Brain pericyte (primary cell): ENCODE measurements at places on chromosomes 4 and X.
A peak's percentile ranks its signal among the peaks of the same experiment; 100 is the strongest.

DNA sequence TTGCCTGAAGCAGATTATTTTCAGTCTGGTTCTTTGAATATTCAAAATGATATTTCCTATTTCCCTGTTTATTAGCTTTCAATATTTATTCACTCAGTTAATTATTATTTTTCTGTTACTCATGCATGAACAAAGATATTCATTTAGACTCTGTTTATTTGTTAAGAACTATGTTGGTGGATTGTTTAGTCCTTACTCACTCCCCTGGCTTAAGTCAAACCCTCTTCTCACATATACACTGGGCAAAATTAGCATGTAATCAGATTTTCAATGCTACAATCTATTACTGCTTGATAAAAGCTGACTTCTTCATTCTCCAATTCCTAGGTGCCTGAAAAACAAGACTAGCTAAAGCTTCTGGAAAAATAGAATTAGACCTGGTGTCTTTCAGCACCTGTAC lies 335.8 kb downstream of the FAT4 start:
- no peak for DNase-seq

- DNase-seq, result no peak
Observed at GRCh38 chr4:40212674-40213527, 16.1 kb downstream of the RHOH start.

- DNase-seq, result no peak
Observed at GRCh38 chr4:34486461-34487363, 1757.6 kb downstream of the ARAP2 start.

- DNase-seq, result no peak
Observed at GRCh38 chr4:147381749-147382148, 99.1 kb upstream of the EDNRA start.

- no peak for DNase-seq
Observed at GRCh38 chr4:88728146-88728545, 30.5 kb upstream of the NAP1L5 start.

GRCh38 chr4:173524218-173525117 lies 5.6 kb downstream of the HAND2 start:
- DNase-seq, result no peak

DNA sequence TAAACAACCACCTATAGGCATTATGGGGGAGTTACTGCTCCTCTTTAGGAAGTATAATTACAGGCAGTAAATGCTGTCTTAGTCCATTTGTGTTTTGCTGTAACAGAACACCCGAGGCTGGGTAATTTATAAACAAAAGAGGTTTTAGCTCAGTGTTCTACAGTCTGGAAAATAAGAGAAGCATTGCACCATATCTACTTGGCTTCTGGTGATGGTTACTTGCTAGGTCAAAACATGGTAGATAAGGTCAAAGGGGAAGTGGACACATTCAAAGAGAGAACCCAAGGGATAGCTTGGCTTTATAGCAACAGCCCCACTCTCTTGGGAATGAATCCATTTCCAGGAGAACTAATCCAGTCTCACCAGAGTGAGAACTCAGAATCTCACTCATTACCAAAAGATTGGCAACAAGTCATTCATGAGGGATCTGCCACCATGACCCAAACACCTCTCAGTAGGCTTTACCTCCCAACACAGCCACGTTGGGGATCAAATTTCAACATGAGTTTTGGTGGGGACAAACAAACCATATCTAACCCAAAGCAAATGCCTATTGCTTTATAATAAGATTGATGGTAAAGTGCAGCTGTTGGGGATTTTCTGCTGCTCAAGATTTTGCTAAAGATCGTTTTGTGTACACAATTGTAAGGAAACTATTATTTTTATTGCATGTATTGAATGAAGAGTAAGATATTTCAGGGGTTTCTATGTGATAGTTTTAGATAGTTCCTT lies 32.6 kb downstream of the STAG2 start:
- no peak for DNase-seq

DNA sequence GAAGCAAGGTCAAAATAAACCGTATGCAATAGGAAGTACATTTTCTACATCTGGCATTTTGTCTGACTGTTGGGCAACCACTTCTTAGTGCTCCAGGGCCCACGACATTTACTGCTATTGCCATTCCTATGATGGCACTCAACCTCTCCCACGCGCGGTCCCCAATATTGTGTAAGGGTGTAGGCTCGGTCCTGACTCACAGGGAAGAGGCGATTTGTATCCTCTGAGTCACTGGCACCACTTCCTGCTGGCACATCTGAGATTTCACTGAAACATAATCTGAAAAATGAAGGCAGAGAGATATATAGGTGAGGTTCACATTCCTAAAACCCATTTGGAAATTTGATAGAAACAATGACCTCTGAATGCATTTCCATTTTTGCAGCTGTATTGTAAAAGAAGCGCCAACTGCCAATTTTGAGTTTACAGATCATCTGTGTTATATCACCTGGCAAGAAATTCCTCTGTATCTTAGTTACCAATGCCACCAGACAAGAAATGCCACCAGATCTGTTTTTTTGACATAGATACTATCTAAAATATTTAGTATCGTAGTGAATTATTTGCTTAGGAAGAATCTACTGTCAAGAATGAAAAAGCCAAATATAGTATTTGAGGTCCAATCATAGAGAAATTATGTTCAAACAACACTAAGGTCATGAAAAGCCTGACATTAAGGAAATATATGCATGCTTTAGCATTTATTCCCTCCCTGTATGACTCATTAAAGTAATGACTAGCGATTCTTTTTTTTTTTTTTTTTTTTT lies 9.8 kb downstream of the EREG start:
- DNase-seq, result no peak

DNA sequence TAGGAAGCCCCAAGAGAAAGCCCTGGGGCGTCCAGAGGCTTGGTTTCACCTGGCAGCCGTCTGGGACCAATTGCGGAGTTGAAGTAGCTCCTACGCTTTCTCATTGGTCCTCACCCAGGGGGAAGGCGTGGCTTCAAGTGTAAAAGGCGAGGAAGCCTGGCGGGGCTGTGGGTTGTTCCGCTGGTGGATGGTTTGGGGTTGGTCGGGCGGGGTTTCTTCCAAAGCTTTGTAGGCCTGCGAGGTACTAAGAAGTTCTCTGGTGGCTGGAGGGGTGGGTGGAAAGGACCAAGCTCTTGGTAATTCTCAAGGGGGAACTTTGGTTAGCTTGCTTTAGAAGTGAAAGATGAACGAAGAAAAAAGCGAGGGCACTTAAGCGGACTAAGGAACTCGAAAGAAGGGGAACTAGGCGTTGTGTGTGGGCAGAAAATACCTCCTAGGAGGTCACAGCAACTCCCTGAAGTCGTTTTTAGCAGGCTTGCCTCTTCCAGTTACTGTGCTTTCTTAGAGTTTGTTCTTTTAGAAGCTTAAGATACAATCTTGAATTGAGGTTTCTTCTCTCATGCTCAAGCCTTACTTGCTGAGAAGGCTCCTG lies 36.6 kb downstream of the CCNG2 start:
- DNase-seq, result no peak

DNA sequence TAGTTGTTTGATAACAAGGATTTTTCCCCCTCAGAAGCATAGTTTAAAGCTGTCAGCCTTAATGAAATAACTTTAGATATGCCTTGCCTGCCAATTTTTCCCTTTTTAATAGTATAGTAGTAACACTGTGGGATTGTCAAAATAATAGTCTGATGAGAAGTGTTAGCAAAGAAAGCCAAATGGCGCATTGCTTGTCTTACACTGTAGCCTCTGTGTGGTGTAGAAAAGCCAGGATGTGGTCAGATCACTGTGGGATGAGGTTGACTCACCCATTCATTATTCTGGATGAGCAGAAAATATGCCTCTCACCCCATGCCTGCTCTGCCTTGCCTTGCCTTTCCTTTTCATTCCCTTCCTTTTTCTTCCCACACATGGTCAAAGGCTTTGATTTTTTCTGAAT lies 257.8 kb upstream of the NRK start:
- DNase-seq, result peak; percentile 20

DNA sequence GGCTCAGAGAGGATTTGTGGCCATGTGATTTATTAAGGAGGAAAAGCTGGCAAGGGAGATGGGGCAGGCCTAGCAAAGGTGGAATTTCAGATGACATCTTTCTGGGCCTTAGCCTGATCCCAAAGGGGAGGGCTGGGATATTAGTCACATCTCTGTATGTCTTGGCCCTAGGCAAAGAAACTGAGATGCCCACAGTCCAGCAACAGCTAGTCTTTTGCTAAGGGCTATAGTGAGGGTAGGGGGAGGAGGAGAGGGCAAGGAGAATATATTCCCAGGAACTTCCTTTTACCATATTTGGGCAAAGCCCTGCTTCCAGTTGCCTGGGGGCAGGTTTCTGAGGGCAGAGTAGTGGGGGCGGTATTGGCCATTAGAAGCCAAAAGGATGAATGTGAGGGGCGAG lies 209.8 kb upstream of the NR3C2 start:
- no peak for DNase-seq

- DNase-seq, result no peak
Observed at GRCh38 chr4:88286897-88287296, 2.5 kb upstream of the PPM1K start.

DNA sequence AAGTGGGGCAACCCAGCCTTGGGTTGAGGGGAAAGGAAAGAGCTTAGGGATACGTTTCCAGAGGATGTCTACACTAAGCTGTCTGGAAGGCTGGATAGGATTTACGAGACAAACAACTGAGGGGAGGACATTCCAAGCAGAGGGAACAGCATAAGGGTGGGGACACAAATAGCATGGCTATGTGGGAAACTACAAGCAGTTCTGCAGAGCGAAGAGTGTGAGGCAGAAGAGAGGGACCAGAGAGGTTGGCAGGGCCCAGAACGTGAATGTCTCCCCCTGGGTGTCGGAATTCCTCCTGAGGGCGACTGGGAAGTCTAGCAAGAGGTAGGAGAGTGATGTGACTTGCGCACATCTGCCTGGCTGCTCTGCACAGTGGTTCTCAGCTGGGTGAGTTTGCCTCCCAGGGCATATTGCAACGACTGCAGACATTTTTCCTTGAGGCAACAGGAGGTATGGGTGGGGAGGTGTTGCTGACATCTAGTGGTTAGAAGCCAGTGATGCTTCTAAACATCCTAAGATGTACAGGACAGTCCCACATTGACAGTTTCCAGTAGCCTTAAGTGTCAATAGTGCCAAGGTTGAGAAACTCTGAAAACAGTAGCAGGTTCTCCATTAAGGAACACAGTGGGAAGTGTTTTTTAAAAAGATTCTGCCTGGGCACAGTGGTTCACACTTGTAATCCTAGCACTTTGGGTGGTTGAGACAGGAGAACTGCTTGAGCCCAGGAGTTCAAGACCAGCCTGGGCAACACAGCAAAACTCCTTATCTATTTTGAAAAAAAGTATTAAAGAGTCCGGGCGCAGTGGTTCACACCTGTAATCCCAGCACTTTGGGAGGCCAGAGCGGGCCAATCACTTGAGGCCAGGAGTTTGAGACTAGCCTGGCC lies 9.2 kb downstream of the NDUFA1 start:
- no peak for DNase-seq

DNA sequence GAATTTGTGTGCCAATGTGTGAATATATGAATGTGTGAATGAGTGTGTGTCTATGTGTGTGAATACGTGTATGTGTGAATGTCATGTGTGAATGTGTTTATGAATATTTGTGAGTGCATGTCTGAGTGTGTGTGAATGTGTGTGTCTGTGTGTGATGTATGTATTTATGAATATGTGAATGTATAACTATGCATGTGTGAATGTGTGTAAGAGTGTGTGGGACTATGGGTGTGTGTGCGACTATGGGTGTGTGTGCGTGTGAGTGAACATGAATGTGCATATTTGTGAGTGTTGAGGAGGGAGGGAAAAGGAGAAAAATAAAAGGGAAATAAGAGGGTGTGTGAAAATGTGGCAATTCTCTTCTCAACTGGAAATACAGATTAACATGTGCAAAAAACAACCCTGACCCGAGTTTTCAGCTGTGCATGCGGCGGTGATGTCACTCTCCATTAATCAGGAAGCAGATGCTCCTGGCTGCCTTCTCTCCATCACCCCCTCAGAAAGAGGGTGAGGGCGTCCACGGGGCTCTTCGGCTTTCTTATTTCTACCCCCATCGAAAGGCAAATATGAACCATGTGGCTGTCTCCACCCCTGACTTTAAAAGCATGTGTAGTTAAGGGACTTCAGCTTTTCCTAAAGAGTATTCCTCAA lies 219.8 kb downstream of the MAML3 start:
- DNase-seq, result no peak

DNA sequence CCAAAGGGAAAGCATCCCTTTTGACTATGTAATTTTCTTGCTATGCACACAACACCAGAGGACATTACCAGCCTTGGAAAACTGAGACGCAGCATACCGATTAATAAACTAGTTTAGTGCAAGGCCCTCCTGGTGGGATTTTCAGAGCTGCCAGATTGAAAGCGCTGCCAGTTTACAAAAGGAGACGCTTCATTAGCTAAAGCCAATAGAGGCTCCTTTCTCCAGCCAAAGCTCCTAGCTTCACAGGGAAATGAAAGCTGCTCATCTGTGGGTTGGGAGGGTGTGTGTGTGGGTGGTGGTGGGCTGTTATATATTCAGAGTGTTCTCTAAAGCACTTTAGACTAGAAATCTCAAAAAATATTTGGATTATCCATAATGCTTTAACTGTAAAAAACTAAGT lies 32.4 kb downstream of the SPANXN4 start:
- DNase-seq, result no peak

GRCh38 chrX:151870602-151871001 lies 42.1 kb upstream of the MAGEA4 start:
- peak; percentile 12 for DNase-seq

GRCh38 chr4:154467886-154468285 lies 23.7 kb downstream of the DCHS2 start:
- DNase-seq, result no peak

- DNase-seq, result no peak
Observed at GRCh38 chr4:48538358-48538757, 48.3 kb downstream of the ZAR1 start.

GRCh38 chrX:19541196-19541595 lies 25.9 kb upstream of the MAP3K15 start:
- DNase-seq, result no peak
